ENCODE measurements at places on chromosomes 6 and 20.

DNA sequence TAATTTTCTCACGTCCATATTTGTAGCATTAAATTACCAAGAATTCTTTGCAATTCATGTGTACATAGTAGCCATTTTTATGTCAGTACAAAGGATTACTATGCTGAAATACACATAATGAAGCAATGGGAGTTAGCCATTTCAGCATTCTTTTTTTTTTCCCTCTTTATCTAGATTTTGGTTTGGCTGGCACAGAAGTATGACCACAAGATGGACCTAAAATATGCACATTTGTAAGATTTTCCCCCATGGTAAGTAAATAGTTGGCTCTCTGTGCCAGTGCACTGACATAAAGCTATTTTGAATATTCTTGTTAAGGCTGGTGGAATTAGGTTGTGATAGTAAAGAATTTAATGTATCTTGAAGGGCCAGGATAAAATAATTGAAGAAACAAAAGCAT lies 486.1 kb upstream of the BTBD3 start:
- no peak for DNase-seq

DNA sequence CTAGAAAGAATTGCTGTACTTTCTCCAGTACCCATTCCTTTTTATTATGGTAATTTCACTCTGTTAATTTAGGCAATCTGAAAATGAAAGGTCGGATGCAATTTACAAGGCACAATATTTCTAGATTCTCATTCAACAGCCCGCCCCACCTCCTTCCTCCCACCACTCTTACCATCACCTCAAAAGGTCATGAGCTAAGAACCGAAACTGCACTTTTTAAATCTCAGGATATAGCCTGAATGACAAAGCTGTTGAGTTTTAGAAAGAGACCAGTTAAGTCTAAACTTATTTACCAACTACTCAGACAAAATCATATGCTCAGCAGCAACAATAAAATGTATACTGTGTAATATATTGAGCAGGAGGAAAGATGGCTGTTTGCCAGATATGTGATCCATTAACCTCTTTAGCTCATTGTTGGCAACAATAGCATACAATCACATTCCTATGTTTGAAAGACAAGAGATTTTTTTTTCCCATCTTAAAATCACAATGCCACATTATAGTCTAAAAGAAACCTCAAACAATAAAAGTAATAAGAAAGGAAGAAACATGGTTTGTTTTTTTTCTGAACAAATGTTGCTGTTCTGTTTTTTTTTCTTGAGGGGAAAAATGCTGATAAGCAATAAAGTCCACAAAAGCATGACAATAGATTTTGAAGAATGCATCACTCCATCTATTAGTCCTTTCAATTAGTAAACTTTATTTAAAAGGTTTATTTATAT lies 1.6 kb upstream of the HS3ST5 start:
- DNase-seq: no peak

- no peak for DNase-seq
Observed at GRCh38 chr20:50286174-50286511, 95.5 kb downstream of the CEBPB start.

- DNase-seq: no peak
Observed at GRCh38 chr6:143038833-143039232, 21.9 kb upstream of the AIG1 start.

DNA sequence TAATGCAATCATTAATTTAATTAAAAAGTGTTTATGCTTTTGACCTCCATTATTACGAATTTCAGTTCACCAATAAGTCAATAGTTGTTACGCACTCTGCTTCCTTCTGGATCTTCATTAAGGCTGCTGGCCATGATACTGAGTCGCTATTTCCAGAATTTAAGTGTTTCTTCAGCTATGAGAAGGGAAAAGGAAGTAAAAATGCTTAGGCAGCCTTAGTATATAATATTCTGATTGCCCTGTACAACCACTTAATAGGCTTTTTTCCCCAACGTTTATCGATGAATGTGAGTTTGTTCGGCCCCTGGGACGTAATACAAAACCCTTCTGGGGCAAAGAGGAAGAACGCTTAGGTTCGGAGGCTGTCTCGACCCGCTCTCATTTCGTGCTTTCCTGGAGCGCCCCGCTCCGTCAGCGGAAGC lies 644 bp downstream of the OARD1 start:
- no peak for DNase-seq

DNA sequence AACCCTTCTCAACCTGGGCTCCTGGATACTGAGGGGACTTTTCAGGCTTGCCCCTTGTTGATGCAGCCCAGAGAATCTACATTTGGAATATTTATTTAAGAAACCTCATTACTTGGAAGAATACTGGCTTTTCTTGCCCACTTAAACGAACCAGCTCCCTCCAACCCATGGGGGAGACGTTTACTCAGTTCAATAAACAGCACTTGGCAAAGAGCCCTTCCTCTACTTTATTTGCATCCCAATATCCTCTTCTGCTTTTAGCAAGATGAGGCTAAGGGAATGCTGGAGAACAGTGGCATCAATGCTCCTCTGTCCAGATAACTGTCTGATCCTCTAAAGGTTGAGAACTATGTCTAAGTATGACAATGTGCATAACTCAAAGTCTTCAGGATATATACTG lies 22.2 kb downstream of the PTPRK start:
- no peak for DNase-seq

DNA sequence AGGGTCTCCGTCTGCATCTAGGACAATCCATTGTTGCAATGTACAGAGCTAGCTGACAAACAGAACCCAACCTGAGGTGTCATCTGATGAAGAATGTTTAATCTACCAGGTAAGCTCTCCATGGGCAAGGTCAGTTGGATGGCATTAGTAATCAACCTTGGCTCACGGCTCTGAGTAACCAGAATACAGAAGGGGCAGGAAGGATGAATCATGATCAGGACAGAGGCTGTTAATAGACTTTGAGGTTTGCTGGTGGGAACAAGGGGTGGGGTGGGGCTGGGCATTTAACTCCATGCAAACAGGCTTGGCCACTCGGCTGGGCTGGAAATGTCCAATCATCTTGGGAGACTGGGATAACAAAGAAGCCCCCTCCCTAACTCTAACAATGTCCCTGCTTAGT lies 77.1 kb upstream of the MRPS10 start:
- no peak for DNase-seq

DNA sequence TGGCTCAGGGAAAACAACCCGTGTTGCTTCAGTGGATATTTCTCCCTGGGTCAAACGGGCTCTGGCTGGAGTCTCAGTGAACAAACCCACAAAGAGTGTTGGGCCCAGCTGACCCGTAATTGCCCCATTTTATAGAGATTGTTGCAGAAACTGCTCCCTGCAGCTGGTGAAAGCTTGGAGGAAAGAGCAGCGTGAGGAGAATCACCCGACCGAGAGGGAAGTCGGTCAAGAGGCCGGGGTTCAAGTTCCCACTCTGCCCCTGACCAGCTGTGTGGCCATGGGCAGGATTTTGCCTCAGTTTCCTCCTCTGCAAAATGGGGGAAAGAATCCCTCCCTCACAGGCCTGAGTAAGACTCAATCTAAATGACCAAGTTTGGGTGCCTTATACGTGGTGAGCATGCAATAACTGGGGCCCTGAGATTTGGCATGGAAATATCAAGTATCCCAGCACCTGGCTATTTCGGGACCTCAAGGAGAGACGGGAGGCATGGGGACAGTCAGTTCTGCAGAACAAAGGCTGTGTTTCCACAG lies 1.7 kb upstream of the TGM2 start:
- DNase-seq: no peak

DNA sequence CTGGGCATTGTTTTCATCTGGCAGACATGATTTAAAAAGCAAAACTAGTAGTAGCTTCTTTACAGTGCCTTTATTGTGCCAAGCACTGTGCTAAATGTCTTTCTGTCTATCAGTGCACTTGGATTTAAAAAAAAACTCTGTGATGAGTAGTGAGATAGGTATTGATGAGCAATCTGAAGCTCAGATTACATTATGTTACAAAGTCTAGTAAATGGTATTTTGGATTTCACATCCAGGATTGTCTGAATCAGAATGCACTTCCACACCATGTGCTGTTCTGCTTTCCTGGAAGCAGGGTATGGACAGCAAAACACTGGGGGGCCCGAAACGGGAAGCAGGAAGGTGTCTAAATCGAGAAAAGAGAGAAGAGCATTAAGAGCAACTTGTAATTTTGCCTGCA lies 103.4 kb upstream of the CCN2 start:
- DNase-seq: no peak

DNA sequence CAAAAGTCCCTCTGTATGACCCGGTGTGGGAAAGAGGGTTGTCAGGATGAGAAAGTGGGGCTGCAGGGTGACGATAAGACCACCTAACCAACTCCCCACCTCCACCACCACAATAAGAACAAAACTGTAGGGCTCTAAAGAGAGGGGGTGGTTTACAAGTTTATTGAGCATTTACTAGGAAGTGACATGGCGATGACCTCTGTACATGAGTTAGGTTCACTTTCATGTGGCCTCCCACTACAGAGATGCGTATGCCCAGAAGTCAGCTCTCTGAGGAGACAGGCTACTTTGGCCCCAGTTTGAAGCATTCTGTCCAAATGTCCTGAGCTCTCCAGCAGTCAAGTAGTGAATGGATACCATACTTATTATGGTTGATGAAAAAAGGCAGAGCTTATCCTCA lies 28.7 kb upstream of the PI16 start:
- no peak for DNase-seq

DNA sequence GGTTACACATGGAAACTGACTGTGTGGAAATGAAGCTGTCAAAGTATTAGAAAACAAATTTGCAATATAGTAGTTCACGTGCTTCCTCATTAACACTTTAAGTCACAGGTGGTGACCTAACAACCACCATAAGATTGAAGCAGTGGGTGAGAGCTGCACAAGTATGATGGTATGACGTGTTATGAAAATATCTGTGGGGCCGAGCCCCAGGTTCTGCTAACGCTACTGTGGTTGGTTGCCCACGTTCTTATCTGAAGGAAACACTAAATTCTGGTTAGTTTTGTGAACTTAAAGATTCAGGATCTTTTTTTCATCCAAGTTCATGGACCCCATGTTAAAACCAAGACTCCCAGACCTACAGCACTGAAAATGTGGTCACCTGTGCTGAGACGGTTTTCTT lies 243.0 kb upstream of the RIN2 start:
- no peak for DNase-seq

DNA sequence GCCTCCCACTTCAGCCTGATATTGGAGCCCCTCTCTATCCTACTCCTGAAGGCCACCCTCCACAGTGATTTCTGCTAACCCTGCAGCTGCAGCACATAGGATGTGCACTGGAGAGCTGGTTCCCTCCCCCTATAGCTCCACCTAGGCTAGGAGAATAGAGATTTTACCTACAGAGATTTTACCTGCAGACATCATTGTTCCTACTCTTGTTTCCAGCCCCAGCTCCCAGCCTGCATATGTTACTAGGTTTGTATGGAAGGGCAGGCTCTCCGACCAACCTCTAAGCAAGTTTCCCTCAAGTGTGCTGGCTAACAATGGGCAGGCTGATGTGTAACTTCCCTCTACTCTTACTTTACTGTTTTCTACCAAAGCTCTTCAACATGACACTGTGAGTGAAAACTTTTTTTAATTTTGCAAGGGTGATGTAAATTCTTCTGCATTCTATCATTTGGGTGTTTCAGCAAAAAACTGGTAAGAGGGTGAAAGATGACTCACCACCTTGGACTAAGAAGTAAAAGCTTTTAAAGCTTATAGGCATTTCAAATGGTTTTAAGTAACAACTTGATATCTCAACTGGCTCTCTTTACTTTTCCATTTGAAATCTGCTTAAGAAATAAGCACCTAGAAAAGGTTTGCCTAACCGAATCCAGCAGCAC lies 106.8 kb downstream of the CDK19 start:
- no peak for DNase-seq

GRCh38 chr6:107409942-107410341 lies 49.4 kb downstream of the PDSS2 start:
- no peak for DNase-seq

DNA sequence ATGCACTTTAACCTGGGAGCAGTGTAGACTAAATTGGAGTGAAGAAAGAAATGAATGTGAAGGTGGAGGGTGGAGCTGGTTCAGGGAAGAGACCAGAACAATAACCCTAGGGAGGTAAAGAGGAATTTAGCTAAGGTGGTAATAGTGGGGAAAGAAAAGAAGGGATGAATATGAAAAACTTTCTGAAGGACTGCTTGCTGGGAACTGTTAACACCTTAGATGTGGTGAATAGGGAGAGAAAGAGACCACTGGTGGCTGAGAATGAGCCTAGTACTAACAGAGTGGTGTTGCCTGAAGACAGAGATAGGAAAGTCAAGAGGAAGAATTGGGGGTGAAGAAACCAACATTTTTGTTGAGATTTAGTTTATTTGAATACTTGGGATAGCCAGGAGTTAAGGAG lies 78.4 kb upstream of the HS3ST5 start:
- no peak for DNase-seq

- no peak for DNase-seq
Observed at GRCh38 chr6:16716321-16716858, 44.9 kb downstream of the ATXN1 start.

GRCh38 chr6:157650801-157651200 lies 172.2 kb upstream of the SNX9 start:
- peak; percentile 34 for DNase-seq
